ENCODE measurements at places on chromosomes 13 and 19.

- DNase-seq = no peak
Measured at GRCh38 chr19:53865523-53865917, 2.2 kb upstream of the MYADM start.

GRCh38 chr13:23427342-23427843, 6.1 kb downstream of the SACS start:
- peak; percentile 70 for DNase-seq

DNA sequence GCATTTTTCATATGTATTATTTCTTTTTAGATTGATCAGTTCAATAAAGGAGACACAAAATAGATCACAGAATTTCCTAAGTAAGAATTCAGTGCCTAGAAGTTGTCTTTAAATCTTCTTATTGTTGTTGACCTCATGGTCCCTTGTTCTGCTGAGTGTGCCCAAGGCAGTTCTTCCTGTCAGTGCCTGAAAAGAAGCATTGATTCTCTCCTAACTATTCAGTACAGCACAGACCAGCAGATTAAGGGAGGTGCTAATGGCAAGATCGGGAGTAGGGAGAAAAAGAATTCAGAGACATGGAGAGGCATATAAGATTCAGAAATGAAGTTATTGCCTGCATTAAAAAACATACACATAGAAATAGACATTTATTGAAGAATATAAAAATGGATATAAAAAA, 180.5 kb upstream of the PCDH9 start:
- DNase-seq = no peak

DNA sequence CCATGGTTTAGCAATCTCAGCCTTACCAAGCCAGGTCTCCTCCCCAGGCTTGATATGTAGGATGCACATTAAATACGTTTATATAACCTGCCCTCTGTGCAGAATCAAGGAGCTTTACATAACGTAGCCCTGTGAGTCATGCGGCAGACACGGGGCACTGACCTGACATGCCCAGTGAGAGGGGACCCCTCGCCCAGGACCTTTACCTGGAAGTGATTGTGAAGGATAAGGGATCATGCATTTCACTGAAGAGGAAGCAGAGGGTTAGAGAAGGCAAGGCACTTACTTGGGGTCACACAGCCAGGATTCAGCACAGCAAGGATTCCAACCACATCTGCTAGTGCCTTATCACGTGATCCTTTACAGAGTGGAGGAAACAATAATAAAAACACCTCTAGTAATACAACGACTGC, 18.9 kb upstream of the FOSB start:
- no peak for DNase-seq

DNA sequence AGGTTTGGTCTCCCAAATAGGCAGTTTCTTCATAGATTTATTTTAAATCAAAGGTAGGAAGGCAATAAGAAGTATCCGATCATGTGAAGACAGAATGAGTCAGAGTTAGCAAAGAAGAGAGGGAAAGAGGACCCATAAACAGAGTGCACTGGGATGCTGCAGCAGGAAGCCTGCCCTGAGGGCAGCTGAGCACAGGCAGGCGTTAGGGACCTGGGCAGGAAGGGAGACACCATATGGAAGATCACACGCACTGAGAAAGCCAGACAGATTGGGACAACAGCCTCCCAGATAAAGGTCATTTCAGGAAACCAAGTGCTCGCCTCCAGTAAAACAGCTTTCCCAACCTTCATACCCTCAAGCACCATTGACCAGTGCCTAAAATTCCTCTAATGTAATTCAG, 598.0 kb downstream of the EFNB2 start:
- no peak for DNase-seq

GRCh38 chr13:72112216-72112615, 245.2 kb upstream of the DACH1 start:
- DNase-seq = no peak

- no peak for DNase-seq
Measured at GRCh38 chr13:113129480-113129879, 6.9 kb downstream of the F10 start.

DNA sequence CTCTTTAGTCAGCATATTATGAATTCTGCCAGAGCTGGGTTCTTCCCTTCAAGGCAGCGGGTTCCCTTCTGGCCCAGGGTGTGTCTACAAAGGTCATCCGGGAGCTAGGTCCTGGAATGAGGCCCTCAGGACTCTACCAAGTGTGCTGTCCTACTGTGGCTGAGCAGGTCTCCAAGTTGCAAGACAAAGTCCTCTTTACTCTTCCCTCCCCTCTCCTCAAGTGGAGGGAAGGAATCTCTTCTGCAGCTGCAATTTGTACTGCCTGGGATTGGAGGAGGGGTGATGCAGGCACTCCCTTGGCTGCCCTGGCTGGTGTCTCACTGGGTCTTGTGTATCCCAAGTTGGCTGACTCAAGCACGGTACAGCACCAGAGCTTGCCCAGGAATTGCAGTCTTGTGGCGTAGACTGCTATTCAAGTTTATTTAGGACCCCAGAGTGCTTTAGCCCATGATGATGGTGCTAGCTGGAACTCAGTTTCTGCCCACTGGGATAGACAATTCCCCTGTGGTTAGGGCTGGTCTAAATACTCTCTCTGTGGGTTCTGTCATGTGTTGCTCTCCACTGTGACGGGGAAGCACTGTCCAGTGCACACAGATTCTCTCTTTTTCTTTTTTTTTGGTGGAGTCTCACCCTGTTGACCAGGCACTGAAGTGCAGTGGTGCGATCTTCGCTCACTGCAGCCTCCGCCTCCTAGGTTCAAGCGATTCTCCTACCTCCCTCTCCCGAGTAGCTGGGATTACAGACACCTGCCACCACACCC, 28.5 kb downstream of the RFC3 start:
- DNase-seq = no peak

- DNase-seq = no peak
Measured at GRCh38 chr19:57110592-57111328, 9.0 kb upstream of the USP29 start.

DNA sequence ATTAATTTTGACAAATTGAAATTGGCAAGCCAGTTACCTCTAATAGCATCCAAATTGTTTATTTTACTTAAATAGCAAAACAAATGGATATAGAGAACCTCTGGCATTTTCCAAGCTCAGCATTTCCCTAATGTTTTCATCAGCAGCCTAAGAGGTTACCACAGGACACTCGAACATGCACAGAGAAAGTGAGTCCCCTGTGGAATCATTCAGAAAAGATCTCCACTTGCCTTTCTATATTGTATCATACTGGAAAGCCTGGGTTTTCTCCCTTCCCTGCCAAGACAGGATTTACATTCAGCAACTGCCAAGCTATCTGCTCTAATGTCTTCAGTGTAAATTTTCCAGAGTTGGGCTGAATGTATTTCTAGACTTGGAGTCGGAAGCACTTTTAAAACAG, 188.9 kb downstream of the KCTD12 start:
- DNase-seq = no peak

- peak; percentile 31 for DNase-seq
Measured at GRCh38 chr13:111005808-111006505, 91.1 kb upstream of the ANKRD10 start.

DNA sequence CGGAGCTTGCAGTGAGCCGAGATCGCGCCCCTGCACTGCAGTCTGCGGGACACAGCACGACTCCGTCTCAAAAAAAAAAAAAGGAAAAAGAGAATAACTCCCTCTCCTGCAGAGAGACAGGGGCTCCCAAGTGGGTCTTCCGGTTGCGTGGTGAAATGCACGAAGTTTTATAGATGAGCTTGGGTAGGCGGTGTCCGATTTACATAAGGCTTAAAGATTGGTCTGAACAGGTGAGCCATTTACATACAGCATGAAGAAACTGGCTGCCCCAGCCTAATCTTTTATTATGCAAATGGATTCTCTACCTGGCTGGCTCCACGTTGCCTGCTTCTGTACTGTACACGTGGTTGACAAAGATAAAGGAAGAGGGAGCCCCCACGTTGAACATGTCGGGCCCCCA, 19.5 kb downstream of the ADGRE2 start:
- peak; percentile 15 for DNase-seq

GRCh38 chr19:2148482-2149135, 2.8 kb downstream of the AP3D1 start:
- DNase-seq = no peak

DNA sequence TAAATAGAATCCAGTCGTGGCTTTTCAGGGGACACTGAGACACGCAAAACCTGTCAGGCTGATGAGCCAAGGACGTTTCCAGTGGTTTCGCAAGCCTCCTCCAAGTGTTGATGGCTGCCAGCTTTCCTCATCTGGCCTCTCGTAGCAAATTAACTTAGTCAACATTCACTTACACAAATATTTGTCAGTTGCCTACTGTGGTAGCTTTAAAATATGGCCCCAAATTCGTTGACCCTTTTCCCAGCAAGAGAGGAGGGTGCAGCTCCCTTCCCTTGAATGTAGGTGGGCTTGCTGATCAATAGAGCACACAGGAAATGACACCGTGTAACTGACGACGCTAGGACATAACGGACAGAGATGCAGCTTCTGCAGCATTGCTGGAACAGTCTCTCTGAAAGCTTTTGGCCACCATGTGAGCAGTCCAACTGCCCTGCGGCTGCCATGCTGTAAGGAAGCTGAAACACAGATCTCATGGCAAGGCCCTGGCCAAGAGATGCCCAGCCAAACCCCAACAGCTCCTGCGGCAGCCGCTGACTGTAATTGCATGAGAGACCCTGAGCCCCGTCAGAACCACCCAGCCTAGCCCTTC, 5.5 kb upstream of the RANBP3 start:
- no peak for DNase-seq

DNA sequence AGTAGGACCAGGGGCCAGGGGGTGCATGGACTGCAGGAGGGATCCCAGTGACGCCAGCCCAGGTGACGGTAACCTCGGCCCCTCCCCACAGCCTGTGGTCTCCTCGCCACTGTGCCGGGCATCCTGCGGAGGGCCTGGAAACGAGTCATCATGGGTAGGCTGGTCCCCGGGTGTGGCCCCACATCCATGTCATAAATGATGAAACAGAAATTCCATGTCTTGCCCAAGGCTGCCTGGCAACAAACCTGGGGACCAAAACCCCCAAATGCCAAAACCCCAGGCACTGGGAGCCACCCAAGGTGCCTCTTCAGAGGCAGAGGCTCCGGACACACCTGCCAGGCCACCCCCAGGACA, 20.9 kb downstream of the MAP2K2 start:
- no peak for DNase-seq

DNA sequence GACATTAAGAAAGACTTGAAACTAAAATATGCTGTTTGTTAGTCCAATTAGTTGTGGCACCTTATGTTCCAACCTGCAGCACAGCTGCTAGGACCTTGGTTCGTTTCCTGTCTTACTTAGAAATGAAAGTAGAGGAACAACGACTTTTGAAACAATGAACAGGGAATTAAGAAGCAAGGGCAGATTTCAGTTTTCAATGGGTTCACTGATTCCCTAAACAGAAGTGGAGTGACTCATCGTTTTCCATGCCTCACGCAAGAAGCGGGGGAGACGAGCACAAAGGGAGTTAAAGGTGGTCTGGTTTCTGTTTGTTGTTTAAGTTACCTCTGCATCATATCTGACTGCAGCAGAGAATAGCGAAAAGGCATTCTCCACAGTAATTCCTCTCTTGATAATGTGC, 44.8 kb downstream of the PHF11 start:
- DNase-seq = no peak

- DNase-seq = no peak
Measured at GRCh38 chr13:56888455-56888854, 252.3 kb upstream of the PRR20A start.

DNA sequence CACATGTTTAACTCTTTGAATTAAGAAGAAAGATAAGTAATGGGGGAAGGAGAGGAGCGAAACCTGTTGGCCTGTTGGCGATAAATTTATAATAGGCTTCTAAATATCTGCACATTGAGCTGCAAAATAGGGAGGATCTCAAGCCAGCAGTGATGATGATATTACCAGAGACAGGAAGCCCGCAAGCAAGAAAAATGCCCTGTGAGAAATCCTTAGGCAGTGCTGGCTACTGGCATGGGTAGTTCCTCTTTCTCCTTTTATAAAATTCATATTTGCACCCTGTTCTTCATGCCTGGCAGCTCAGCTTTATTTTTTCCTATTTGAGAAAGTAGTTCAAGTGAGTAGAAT, 858 bp upstream of the USP12 start:
- DNase-seq = no peak

DNA sequence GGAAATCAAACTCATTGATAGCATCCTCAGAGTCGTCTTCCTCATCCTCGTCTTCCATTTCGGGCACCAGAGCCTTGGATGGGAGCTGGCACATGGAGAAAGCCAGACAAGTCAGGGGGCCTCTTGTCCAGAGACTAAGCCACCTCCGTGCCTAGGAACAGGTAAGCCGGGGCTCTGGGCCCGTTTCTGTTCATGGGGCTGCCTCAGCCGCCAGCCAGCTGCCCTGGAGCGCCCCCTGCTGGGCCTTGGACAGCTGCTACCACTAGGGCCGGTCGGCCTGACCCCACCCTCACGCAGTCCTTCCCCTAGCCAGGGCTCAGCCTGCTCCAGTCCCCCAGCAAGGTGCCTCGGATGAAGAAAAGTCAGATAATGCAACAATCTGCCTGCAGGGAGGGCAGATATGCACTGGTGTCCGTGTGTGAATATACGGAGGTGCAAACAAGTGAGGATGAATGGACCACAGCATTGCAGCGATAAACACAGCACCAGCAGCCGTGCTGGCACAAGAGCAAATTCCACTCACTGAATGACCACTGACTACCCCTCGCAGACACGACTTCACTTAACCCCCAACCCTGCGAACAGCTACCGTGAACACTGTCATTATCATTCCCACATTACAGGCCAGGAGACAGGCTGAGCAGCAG, 11.9 kb upstream of the PRKD2 start:
- peak; percentile 60 for DNase-seq

DNA sequence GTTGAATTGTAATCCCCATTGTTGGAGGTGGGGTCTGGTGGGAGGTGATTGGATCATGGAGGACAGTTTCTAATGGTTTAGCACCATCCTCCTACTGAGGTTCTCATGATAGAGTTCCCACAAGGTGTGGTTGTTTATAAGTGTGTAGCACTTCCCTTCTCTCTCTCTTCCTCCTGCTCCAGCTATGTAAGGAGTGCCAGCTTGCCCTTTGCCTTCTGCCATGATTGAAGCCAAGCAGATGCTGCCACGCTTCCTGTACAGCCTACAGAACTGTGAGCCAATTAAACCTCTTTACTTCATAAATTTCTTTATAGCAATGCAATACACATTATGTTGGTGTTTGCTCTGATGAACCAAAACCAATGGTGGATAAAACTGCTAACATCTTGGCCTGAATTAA, 238.2 kb downstream of the EFNB2 start:
- DNase-seq = no peak

DNA sequence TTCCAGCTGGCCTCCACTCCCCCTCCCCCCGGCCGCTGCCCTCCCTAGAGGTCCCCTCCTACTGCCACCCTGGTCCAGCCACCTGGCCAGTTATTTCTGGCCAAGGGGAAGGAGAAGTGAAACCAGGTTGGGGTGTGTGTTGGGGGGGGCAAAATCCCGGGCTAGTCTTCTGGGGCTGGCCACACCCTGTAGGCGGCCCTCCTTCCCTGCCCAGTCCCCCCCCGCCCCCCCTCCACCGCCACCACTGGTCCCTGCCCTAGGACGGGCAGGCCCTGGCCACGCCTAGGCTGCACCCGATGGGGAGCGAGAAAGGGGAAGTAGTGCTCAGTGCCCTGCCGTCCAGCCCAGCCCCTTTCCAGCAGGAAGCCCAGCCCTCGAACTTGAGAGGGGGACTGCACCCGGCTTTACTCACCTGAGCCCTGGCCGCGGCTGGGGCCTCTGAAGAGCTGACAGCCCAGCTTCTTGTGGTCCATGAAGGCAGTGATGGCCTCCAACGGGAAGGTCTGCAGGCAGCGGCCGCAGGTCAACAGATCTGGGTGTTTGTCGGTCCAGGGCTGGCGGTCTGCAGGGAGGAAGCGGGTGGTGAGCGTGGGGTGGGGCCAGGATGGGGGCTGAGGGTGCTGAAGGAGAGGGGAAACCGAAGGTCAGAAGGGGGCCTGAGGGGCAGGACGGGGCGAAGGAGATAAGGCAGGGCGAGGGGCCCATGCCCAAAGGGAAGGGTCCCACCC, 813 bp downstream of the ZNF296 start:
- DNase-seq = peak; percentile 63

Data from prostate gland (tissue), 2 donors.